ENCODE measurements at places on chromosomes 5 and 9.

- DNase-seq, result no peak
These were observed 31.0 kb upstream of the TENT4A start for GRCh38 chr5:6682239-6682638.

GRCh38 chr5:51988634-51989033, 605.4 kb downstream of the ISL1 start:
- DNase-seq, result peak; percentile 24

DNA sequence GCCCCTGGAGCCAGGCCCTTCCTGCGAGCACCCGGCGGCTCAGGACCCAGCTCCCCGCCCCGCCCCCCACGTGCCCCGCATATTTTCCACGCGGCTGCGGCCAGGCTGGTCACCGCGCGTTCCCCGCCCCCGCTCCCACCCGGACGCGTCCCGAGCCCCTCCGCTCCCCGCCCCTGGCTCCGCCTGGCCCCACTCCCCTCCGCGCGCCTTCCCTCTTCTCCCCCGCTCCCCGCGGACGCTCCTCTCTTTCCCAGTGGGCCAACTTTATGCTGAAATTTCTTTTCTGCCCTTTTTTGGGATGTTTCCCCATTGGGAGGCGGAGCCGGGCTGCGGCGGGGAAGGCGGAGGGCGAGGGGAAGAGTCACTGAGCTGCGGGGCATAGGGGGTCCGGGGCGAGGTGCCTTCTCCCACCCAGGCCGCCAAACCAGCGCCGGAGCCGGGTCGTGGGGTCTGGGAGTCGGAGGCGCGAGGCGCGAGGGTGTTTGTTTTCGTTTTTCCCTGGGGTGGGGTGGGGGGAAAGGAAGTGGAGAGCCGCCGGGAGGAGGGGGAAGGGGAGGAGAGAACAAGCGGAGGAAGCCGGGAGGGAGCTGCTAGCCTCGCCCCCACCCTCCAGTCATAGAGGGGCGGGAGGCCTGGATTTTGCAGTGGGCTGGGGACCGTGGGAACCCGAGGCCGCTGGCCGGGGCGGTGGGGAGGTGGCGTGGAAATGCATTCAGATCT, 1.0 kb upstream of the TPM2 start:
- peak; percentile 44 for DNase-seq

- peak; percentile 89 for DNase-seq
These were observed 31.8 kb upstream of the ORM1 start for GRCh38 chr9:114291064-114291474.

DNA sequence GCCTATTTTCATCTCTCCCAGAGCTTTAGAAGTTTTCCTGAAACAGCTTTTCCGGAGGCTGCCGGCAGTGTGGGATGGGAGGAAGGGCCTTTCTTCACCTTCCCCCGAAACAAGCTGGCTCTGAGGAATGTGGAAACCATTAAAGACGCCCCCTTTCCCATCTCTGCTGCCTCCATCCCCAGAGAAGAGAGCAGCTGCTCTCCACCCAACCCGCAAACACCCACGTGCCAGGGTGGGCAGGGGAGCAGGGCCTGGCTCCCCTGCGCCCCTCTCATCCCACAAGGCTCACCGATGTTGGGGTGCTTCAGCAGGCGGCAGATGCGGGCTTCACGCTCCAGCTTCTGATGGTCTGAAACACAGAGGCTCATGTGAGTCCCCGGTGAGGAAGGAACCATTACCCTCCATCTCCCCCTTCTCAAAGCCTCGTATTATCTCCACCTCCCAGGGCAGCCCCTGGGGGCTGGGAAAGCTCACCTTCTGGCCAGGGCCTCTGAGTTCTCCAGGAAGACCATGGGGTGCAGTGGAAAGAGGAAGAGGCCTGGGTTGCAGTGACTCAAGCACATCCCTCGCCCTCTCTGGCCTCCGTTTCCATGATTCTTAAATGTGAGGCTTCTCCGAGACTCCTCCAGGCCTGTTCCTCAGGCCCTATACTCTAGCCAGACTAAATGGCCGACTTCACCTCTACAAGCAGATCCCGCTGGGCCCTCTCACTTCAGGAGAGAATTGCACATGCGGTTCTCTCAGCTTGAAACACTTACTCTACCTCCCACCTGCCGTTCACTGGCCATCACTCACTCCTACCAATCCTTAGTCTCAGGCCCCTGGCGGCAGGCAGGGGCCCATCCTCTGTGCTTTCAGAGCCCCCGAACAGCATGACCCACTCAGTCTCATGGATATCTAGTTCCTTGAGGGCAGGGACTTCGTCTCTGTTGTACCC, 24.6 kb downstream of the CAMK2A start:
- DNase-seq, result no peak

- DNase-seq, result no peak
These were observed 5.2 kb downstream of the CARD6 start for GRCh38 chr5:40846371-40846770.

GRCh38 chr5:54570916-54571315, 53.4 kb downstream of the SNX18 start:
- DNase-seq, result no peak

DNA sequence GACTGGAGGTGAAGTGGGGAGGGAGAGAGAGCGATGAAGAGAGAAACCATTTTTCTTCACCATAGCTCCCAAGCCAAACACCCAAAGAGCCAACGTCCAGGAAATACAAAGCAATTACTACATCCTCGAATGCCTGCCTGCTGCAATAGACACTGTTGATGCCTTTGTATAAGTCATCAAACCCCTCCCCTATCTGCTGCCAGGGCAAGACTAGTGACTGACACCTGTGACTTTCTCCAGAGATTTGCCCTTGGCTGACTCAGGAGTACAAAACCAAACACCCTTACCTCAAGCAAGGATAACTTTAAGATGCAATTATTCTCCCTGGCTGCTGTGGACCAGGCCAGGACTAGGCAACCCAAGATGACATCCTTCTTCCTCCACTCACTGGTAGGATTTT, 81.8 kb upstream of the RASA1 start:
- no peak for DNase-seq

GRCh38 chr5:179668391-179668790, 12.4 kb downstream of the CBY3 start:
- DNase-seq, result peak; percentile 60

DNA sequence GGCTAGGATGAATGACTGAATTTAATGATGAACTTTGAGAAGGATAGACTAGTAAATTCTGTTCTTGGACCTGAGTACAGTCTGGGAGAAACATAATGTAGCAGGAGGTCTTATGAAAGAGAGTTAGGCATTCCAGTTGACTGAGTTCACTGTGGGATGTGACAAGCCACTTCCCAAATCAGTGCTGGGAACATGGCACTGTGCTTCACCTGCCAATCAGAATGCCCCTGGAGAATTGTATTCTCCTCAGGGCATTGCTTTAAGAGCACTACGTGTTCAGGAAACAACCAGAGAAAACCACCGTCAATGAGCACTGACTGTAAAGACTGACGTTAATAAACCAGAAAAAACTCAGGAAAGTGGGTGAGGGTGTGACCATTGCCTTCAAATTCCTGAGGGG, 1.2 kb downstream of the CCDC107 start:
- no peak for DNase-seq

- no peak for DNase-seq
These were observed 1.7 kb upstream of the SLC34A1 start for GRCh38 chr5:177382423-177383029.

DNA sequence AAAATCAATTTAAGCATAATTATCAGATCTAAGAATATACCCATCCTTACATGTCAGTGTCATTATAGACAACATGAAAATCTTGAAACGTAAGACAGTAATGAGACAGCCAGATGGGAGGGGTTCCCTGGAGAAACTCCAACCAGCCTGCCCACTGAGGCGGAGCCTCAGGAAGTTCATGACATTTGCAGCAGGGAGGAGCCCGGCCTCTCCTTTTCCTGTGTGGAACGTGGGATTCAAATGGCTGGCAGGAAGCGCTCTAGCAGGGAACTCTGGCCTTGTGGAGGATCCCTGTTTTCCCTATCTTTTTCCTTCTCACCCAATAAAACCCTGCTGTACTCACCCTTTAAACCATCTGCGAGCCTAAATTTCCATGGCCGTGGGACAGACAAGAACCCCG, 176.6 kb upstream of the KCNN2 start:
- DNase-seq, result no peak

DNA sequence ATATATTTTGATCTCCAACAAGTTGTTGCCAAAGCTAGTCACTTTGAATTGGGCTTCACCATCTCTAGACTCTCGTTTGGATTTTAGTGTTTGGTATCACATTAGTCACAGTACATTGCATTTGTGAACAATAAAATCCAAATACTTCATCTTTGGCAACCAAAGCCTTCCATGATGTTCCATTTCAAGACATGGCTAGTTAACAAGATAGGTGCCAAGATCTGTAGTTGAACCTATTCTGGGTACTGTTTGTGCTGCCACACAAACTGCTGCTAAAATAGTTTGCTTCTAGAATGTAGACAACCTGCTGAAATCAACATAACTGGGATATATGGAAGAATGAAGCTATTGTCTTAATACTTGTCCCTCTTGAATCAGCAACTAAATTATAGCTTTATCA, 207.5 kb downstream of the LRRC70 start:
- DNase-seq, result no peak

GRCh38 chr5:157842185-157842584, 16.8 kb downstream of the CLINT1 start:
- no peak for DNase-seq

- no peak for DNase-seq
These were observed 166.5 kb upstream of the RGMB start for GRCh38 chr5:98606961-98607360.

GRCh38 chr9:134545215-134545542, 96.4 kb upstream of the COL5A1 start:
- DNase-seq, result no peak

- DNase-seq, result no peak
These were observed 669.9 kb downstream of the MTRR start for GRCh38 chr5:8538821-8539220.

- DNase-seq, result no peak
These were observed 2.5 kb upstream of the LMX1B start for GRCh38 chr9:126611193-126611591.

- no peak for DNase-seq
These were observed 112.2 kb downstream of the MVB12B start for GRCh38 chr9:126438741-126439401.

GRCh38 chr9:136438548-136439480, 831 bp downstream of the INPP5E start:
- peak; percentile 63 for DNase-seq

- DNase-seq, result no peak
These were observed 912.3 kb downstream of the TAF11L14 start for GRCh38 chr5:18546591-18546990.

DNA sequence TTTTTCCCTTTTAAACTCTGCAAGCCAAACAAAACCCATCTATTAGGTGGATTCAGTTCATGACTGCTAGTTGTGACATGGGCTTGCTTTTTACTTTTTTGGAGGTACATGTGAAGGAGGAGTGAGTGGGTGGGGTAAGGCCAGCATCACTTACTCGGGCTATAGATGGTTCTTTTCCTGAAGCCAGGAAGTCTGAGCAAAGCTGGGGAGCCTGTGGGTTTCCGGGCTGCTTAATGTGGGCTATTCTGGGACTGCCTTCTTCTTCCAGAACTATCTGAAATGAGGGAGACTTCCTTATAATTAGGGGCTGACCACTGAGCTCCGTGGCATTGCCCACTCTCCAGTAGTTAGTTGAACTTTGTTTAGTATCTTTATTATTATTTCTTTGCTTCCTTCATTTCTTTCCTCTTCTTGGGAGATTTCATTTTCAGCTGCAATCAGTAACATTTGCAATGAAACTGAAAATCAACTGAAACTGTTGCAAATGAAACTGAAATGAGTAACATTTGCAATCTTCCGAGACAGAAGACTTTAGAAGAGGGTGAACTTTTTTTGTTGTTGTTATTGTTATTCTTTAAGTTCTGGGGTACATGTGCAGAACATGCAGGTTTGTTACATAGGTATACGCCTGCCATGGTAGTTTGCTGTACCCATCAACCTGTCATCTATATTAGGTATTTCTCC, 204.9 kb downstream of the LRRC70 start:
- DNase-seq, result no peak

GRCh38 chr9:107363516-107364152, 80.6 kb downstream of the RAD23B start:
- DNase-seq, result peak; percentile 66

GRCh38 chr5:148740966-148741742, 85.3 kb upstream of the ADRB2 start:
- peak; percentile 43 for DNase-seq

GRCh38 chr5:53418826-53419658, 61.4 kb upstream of the FST start:
- DNase-seq, result no peak

GRCh38 chr5:13189532-13189931, 755.0 kb downstream of the DNAH5 start:
- DNase-seq, result no peak

DNA sequence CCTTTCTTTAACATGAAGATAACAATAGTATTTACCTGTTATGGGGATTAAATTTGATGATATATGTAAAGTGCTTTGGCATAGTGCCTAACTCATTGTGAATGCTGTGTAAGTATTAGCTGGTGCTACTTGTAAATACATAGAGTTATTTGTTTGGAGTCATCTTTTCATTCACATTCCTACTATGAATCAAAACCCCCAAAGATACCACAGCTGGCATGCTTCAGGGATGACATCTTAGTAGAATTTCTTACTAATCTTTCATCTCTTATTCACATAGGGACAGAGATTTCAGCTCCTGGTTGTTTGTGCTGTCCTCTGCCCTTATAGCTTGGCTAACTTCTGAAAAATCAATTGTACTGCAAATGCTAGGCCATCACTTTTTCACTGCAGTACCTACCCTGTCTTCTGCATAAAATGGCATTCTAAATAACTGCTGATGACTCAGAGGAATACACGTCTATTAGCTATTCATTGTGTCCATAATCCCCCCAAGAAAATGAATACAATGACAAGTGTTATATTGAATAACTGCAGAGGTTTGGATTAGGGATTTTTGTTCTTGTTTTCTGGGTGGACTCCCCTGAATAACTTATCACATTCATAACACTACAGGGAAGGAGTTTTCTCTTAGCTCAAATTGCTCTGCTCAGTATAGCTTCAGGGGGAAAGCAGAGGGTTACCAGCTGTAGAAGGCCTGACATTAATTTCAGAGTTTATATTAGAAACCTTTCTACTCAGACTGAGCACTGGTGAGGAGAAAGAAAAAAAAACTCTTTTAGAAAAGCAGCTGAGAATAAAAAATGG, 192.2 kb upstream of the C9orf72 start:
- DNase-seq, result no peak

GRCh38 chr5:39400713-39401578, 23.8 kb downstream of the DAB2 start:
- no peak for DNase-seq

GRCh38 chr5:132770476-132771159, 6.4 kb downstream of the SEPTIN8 start:
- peak; percentile 16 for DNase-seq

DNA sequence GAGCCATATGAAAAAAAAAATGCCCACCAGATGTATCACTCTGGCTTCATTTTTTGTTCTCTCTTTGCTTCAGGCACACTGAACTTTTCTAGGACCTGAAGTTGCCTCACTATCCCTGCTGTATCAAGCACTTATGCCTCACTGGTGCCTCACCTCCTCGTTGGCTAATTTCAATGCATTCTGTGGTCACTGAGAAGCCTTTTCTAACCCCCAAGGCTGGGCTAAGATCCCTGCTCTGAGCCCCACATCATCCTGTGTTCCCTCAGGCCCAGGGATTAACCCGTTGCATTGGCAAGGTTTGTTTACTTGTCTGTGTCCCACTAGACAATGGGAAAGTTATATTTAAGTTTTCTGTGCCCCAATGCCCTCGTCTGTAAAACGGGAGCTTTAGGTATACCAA, 362.7 kb downstream of the OSTF1 start:
- no peak for DNase-seq

- no peak for DNase-seq
These were observed 20.2 kb downstream of the OTULIN start for GRCh38 chr5:14684757-14685156.
